ENCODE measurements at places on chromosomes 6 and 20.

DNA sequence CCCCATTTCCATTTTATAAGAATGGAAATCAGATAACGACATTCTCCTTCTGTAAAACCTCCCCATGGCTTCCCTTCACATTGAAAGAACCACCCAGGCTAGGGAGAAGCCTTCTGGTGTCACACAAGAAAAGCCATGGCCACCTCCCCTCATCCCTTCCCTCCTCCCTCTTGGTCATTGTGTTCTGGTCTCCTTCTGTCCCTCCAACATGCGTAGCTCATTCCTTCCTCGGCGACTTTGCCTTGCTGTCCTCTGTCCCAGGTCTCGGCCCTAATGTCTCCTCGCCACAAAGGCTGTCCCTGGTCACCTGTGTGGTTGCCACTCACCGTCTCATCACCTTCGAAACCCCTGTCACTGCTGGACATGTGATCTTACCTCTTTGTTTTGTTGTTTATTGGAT, 193.9 kb downstream of the BCAS1 start:
- no peak for DNase-seq

GRCh38 chr6:47256981-47257730, 52.5 kb downstream of the TNFRSF21 start:
- DNase-seq: no peak

GRCh38 chr6:26439151-26440125, 866 bp upstream of the BTN3A3 start:
- DNase-seq: no peak

DNA sequence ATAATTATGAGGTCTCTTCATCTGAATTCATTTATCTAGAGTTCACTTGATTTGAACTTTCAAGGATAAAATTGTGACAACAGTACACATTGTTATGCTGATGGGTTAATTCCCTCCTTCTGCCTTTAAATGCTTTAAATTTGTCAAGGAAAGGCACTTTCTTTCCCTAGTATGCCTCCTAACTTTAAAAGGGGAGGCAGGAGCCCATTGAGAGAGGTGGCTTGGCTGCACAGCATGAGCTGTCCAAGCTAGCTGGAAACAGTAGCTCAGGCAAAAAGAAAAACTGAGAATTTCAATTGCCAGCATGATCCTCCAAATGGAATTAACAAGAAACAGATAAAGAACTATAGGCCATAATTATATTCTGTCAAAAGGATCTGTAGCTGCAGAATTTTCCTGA, 243.3 kb upstream of the GRIK2 start:
- no peak for DNase-seq

GRCh38 chr6:25682324-25682723, 30.3 kb downstream of the SCGN start:
- DNase-seq: no peak

DNA sequence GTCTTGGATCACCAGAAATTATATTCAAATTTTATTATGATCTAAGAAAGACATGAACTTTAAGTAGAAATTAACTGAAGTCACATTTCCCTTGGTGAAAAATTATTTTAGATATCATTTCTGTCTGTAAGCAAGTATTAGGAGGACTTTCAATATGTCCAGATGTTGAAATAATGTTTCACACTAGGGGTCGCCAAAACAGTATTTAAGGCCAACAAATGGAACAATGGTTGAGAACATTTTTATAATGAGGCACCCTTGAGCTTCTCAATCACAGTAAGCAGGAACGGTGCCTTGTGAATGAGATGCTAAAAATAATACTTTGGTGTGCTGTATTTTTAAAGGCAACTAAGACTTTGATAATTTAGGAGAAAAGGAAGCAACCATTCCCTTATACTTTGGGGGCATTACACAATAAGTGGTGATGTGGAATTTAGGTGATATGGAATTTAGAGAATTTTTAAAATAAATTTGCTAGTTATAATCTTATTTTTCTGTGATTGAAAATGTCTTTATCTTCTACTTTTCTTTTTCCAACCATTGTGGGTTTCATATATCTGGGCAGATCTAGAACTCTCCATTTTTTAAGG, 9.6 kb upstream of the SF3B5 start:
- DNase-seq: peak; percentile 71

DNA sequence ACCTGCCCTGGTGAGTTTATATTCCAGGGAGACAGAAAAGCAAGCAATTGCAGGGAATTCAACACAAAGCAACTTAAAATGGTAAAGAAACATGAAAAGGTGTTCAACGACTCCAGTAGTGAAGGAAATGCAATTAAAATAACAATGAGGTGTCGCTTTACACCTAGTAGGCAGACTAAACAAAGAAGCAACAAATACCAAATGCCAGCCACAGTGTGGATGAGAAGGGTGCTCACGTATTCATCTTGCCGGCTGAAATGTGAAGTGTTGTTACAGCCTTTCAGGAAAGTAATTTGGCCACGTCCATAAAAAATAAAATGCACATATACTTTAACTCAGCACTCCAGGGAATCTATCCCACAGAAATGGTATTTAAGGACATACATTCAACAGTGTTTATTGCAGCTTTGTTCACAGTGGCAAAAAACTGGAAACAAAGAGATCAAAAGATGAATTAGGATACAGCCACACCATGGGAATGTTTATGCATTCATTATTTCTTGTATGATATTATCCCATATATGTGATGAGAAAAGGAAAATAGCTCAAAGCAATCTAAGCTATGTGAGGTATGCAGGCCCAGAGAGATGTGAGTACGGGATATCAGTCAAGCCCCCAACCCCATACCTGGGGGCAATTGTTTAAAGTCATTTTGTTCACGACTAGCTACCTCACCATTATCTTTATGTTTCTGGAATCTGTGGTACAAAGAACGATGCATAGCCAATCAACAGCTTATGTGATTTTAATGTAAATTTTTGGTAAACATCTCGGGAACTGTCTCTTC, 266.0 kb upstream of the SOX4 start:
- no peak for DNase-seq

GRCh38 chr6:44219053-44219814, 2.5 kb downstream of the MYMX start:
- no peak for DNase-seq

GRCh38 chr20:15267935-15268334, 930.5 kb upstream of the FLRT3 start:
- DNase-seq: no peak

DNA sequence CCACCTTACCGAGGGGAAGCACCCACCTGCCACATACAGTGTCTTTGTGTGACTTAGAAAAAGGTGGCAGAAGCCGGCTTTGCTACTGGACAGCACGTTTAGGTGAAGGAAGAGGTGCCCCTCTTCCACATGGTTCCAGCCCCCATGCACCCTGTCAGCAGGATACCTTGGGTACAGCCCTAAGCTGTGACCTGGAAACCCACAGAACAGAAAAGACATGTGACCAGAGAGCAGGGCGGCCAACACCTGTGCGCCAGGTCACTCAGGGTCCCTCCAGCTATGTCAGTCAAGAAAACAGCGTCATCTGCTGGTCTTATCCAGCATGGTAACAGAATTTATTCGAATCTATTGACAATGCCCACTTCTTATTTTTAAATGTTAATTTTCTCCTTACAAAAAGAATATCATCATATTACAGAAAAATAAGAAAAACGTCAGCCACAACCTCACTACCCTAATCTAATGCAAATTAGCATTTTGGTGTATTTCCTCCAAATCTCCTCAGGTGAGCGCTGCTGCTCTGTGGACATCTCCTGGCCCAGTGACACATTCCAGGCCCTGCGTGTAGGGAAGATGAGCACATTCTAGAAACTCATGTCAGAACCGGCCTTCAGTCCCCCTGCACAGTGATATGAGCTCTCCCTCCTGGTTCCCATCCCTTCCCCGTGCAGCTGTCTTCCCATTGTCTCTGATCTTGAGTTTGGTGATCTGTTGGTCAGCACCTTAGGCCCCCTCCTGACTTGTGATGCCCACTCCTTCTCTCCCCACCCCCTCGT, 37.2 kb downstream of the GTF2H5 start:
- no peak for DNase-seq

GRCh38 chr20:50321797-50322480, 131.3 kb downstream of the CEBPB start:
- DNase-seq: no peak

DNA sequence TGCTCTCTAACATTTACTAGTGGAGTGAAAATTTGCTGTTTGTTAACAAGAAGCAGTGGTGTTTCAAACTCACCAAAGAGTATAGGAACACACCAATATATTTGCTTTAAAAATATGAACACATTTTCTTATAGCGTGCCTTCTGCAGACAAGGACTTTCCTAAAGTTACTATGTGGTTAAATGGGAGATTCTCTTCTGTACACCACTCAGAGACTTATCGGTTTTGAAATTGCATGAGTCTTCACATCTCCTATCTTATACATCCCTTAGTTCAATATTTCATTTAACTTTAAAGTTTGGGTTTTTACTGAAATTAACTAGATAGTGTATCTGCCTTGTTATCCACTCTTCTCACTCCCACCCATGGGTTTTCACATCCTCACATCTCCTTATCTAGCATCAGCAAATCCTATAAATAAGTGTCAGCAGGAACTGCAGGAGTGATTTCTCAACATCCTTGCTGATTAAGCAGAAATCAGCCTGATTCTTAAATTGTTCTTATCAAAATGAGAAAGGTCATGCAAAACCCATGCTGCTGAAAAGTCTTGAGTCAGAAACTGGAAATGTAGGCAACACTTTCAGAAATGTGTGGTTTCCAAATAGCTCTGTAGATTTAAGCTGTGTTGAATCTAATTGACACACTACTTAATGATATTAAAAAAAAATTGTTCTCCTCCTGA, 1075.6 kb upstream of the GJE1 start:
- DNase-seq: no peak

GRCh38 chr20:63253438-63254231, 628 bp downstream of the NKAIN4 start:
- DNase-seq: no peak

DNA sequence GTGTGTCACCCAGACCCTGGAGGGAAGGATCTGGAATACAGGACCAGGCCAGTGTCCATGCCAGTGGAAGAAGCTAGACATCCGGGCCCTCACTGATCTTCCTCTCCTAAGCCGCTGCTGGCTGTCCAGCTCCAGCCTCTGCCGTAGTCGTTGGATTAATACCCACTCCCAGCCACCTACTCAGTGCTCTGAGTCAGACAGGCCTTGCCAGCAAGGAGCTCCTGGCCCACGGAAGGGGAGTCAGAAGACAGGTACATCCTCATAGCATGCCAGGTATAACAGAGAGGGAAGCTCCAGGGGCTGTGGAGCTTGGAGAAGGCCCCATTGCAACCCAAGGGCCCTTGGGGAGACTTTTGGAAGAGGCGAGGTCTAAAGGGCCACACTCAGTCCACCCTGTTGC, 49.0 kb downstream of the STK35 start:
- no peak for DNase-seq

DNA sequence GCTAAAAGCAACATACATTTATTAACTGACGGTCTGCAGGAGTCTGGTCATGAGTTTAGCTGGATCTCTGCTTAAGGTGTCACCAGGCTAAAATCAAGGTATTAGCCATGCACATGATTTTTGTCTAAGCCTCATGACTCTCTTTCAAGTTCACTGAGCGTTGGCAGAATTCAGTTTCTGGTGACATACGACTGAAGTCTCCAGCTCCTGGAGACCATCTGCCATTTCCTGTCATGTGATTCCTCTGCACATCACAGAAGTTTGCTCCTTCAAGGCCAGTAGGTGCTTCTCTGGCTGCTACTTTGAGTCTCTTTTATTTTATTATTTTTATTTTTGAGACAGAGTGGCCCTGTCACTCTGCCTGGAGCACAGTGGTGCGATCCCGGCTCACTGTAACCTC, 148.4 kb upstream of the EYA4 start:
- DNase-seq: no peak

- no peak for DNase-seq
Observed at GRCh38 chr6:7147051-7147671, 39.4 kb downstream of the RREB1 start.

GRCh38 chr6:18281564-18281963, 17.2 kb upstream of the DEK start:
- no peak for DNase-seq

DNA sequence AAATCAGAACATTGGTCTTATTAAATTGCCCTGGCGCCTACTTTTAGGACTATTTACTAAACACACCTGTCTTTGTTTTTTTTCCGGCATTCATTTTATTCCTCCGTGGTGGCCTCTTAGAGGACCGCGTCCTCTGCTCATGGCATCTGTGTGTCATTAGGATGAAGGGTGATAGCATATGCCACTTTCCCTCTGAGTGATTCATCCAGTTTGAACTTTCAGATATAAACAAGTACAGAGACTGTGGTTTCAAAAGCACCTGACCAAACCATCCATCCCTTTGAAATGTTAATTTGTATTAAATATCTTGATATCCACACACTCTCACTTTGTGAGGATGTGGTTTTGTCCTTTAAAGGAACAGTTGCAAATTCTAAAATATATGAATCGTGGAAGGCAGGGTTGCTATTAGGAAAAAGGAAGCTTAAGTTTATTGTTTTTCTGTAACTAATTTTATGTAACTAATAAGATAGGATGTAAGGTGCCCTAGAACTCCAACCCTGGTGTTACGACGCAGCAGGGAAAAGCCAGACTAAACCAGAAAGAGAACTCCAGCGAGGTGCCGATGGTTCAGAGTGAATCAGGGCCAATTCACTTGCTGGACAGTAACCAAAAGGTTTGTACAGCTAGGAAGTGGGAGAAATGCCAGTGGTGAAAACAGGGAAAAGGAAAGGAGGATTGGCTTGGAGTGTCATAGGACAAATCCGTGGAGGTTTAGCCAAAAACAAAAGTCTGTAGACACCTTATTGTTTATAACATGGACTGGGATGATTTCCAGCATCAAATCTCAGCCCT, 98.7 kb downstream of the SHLD1 start:
- DNase-seq: no peak

GRCh38 chr6:14070457-14070856, 47.1 kb upstream of the CD83 start:
- DNase-seq: no peak

DNA sequence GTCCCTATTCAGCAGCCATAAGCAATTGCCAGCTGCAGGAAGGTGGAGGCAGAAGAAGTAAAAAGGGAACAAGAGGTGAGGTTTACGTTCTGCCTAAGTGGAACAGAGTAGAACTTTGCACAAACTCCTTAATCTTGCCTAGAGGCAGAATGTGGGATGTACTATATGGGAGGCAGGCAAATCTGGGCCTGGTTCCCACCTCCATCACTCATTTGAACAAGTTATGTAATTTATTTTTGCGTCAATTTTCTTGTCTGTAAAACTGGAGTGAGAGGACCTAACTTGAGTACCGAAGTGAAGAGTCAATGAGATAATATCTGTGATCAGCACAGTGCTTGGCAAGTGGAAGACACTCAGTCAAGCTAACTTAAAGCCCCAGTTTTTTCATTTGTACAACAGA, 2.0 kb upstream of the TPBG start:
- no peak for DNase-seq

Measured in forelimb muscle (tissue), 1 donor.